ENCODE measurements at places on chromosomes 4 and X. TPM values are rescaled to one million over a fixed set of nuclear protein-coding genes. Genes with fewer than 3 reads are reported as not detected.

The ADGRG2 gene
- total RNA-seq = 1.4 TPM

The PSAPL1 gene
- total RNA-seq = 0.15 TPM

The FANCB gene
- 7.9 TPM for total RNA-seq

The NEUROG2 gene
- total RNA-seq = not detected

The SLC26A1 gene
- total RNA-seq = 0.52 TPM

The SHOX gene
- not detected for total RNA-seq

The DNAAF6 gene
- not detected for total RNA-seq

The ACE2 gene
- 0.81 TPM for total RNA-seq

The ARMCX2 gene
- 0.58 TPM for total RNA-seq

The ACOX3 gene
- total RNA-seq = 13.0 TPM

The CENPVL2 gene
- total RNA-seq = not detected

The SMARCA1 gene
- total RNA-seq = 34.8 TPM

The GIMD1 gene
- 0.22 TPM for total RNA-seq

The CRLF2 gene
- not detected for total RNA-seq

The L1CAM gene
- total RNA-seq = 11.2 TPM

DNA sequence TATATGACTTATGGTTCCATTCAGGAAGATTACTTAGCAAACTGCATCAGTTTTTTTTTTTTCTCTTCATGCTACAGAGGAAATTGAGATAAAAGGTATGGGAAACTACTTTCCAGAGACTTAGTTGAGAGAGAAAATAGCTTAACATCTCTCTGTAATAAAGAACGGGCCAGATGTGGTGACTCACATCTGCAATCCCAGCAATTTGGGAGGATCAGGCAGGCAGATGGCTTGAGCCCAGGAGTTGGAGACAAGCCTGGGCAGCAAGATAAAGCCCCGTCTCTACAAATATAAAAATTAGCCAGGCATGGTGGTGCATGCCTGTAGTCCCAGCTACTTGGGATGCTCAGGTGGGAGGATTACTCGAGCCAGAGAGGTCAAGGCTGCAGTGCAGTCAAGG is 271.2 kb upstream of the TENM3 start:
- DNase-seq = no peak

- DNase-seq = no peak
These were observed 103.0 kb downstream of the ZNF518B start for GRCh38 chr4:10354225-10354624.

GRCh38 chrX:10945498-10945897 is 165.6 kb upstream of the HCCS start:
- no peak for DNase-seq

- no peak for DNase-seq
These were observed 261.5 kb downstream of the DCHS2 start for GRCh38 chr4:154230091-154230490.

DNA sequence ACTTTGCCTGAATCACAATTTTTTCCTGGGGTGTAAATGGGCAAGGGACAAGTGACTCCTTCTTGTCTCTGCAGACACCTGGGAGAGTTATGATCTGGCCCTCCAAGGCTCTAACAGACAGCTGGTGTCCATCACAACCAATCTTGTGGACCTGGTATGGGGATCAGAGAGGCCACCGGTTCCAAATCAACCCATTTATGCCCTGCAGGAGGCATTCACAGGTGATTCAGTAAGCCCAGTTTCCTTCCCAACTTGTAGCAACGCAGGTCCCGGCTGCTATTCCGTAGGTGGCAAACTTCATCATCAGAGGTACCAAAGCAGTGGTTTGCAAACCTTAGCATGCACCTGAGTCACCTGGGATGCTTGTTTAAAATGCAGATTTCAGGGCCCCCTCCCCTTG is 8.8 kb downstream of the XPNPEP2 start:
- DNase-seq = no peak

DNA sequence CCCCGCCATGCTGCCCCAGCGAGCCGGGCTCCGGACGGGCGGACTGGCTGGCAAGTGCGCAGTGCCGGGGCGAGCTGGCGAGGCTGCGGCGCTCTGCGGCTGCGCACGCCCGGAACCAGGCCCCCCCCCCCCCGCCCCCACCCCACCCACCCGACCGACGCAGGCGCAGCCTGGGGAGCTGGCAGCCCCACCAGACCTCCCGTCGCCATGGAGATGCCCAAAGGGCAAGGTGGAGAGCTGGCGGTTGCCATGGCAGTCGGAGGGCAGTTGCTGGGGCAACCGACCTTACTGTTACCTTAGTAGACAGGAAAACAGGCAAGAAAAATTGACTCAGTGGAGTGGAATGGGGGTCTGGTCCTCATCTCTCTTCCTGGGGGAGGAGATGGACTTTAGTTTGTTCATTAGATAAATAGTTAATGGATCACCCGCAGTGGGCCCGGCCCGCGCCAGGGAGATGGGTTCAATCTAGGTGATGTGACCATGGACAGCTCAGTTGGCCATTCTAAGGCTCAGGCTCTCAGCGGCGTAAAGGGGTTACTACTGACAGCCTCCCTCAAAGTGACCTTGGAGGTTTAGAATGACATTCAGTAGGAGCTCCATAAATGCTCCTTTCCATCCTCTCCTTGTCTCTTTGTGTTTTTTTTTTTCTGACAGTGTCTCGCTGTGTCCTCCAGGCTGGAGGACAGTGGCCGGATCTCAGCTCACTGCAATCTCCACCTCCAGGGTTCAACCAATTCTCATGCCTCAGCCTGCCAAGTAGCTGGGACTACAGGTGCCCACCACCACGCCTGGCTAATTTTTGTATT is at the start of gene PCSK1N:
TSS of gene PCSK1N (minus strand) at position 87 of the 806 bp plus-strand sequence. CDS start at position 9, 78 bp downstream.
- peak; percentile 57 for DNase-seq

GRCh38 chr4:24475756-24476155 is 108.6 kb downstream of the DHX15 start:
- DNase-seq = no peak

GRCh38 chr4:142818031-142818430 is 28.1 kb downstream of the INPP4B start:
- peak; percentile 29 for DNase-seq

- peak; percentile 78 for DNase-seq
These were observed 390.6 kb downstream of the GPM6A start for GRCh38 chr4:175421506-175421905.

DNA sequence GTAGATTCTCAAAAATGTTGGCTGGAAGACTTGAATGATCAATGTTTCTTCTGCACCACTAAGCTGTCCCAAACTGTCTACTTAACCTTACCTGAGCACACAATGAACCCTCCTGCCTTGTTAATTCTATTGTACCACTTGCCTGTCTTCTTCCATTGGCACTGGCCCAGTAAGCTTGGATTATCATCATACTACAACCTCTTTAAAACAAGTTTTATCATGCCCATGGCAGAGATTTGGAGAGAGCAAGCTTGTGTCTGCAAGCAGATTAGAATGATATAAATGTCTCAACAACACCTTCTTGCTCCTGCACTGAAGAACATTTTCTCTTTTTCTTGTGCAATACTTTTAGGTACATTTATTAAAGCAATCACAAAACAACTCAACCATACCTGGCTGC is 74.0 kb upstream of the VMA21 start:
- no peak for DNase-seq

- peak; percentile 60 for DNase-seq
These were observed 548.7 kb upstream of the DIPK2B start for GRCh38 chrX:45749375-45749774.

GRCh38 chr4:73406548-73406875 is 2.4 kb downstream of the ALB start:
- no peak for DNase-seq

GRCh38 chr4:24932515-24933225 is 19.8 kb upstream of the CCDC149 start:
- no peak for DNase-seq

DNA sequence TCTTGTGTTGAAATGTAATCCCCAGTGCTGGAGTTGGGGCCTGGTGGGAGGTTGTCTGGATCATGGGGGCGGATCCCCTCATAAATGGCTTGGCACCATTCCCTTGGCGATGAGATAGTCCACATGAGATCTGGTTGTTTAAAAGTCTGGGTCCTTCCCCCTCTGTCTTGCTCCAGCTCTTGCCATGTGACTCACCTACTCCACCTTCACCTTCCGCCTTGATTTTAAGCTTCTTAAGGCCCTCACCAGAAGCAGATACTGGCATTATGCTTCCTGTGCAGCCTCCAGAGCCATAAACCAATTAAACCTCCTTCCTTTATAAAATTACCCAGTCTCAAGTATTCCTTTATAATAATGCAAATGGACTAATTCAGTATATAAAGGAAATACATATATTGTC is 111.5 kb downstream of the NR3C2 start:
- DNase-seq = no peak

DNA sequence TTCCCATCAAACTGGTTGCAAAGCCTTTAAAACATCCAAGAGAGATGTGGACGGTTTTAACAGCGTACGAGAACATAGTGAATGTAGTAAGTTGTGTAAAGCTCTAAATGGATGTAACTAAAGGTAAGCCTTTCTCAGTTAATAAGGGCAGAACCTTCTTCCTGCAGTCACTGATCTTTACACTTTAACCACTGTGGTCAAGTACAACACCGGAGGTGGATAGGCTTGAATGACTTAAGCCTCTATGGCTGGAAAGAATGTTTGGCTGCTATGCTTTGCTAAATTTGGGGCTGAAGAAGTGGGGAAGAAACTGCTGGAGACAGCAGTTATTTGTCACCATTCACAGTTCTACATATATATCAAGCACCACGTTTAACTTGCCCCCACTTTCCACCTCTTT is 285.1 kb upstream of the FMR1 start:
- no peak for DNase-seq

- DNase-seq = peak; percentile 72
These were observed 339.0 kb upstream of the BOD1L1 start for GRCh38 chr4:13966231-13967195.

DNA sequence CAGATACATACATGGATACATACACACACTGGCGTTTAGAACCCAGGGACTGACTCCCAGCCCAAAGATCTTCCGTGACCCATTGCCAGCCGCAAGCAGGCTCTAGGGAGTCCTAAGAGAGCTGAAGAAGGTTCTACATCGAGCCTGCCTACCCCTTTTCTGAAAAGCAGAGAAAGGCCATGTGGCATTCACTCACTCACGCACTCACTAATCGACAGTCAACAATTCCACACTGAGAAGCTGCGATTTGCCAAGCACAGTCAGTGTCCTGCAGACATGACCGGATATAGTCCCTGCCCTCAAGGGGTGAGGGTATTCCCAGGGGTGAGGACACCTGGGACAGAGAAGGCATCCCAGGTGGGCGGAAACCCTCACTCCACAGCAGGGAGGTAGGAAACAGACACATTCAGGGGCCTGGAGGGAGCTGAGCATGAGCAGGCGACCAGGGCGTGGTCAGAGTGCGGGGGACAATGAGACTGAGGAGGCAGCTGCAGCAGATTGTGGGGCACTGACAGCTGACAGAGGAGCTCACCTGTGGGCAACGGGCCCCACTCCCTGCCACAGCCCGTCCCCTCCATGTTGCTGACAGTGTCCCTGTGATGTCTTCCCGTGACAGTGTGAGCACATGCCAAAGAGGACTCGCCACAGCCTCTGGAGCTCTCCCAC is 13.2 kb upstream of the MAN2B2 start:
- no peak for DNase-seq

GRCh38 chrX:115399306-115399705 is 109.8 kb downstream of the LUZP4 start:
- peak; percentile 6 for DNase-seq

- peak; percentile 9 for DNase-seq
These were observed 50.5 kb upstream of the UGT2B4 start for GRCh38 chr4:69546134-69546765.

- no peak for DNase-seq
These were observed 98.2 kb upstream of the PRKX start for GRCh38 chrX:3811331-3812311.

DNA sequence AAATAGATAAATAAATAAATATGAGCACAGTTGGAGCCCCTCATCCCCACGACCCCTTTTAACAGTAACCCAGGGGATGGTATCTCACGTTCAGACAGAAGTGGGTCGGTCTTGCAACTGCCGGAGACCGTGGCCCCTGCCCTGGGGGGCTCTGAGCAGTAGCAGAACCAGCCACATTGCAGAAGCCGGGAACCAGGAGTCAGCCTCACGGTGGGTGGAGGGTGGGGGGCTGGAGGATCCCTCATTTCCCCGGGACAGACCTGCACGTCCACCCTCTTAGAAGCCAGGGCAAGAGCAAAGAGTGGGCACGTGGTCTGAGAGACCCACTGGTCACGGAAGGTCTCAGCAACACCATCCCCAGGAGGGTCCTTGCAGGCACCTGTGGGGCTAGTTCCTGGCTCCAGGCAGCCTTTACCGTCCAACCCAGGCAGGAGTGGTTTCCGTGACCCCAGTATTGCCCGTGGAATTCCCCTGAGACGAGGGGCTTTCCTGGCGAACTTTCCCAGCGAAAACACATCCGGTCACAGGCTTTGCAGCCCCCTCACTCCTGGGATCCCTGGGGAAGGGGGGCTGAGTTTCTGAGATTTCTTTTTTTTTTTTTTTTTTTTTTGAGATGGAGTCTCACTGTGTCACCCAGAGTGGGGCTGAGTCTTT is 8.8 kb upstream of the IL3RA start:
- DNase-seq = no peak

Measured in PC-3 (cell line).